Stimulated activated CD4-positive, alpha-beta T cell treated with anti-CD3 and anti-CD28 coated beads, Interleukin-2, amount 100 ng/mL, for 24 hours (primary cell): ENCODE measurements at places on chromosomes 4 and X.

DNA sequence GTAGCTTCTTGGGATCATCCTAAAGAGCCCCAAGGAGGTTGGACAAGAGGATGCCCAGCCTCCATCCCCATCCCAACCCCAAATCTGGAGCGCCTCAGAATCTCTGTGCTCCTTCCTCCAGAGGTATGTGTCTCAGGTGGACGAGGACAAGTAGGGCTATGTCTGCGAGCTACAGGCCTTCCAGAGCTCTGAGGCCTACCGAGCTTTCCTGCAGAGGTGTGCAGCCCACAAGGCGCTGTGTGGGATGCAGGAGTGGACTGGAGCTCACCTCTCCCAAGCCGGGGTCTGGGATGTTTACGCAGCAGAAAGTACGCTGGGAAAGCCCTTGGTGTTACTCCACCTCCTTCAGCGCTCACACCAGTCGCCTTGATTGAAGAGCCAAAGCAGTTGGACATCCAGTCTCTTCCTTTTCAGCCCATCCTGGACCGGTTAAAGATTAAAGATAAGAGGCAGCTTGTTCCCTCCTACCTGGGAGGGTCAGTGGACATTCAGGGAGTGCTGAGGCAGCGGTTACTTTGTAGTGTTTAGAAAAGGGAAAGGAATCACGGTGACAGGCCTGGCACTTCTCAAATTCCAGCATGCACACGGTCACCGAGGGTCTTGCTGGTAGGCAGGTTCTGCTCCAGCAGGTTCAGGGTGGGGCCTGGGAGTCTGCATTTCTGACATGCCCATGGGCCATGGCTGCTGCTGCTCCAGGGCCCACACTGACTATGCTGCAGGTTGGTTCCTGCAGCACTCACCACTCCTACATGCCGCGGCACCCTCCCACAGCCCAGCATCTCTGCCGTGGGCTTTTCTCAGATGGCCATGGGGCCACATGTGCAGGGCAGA lies 29.5 kb upstream of the JAKMIP1 start:
- no peak for DNase-seq

DNA sequence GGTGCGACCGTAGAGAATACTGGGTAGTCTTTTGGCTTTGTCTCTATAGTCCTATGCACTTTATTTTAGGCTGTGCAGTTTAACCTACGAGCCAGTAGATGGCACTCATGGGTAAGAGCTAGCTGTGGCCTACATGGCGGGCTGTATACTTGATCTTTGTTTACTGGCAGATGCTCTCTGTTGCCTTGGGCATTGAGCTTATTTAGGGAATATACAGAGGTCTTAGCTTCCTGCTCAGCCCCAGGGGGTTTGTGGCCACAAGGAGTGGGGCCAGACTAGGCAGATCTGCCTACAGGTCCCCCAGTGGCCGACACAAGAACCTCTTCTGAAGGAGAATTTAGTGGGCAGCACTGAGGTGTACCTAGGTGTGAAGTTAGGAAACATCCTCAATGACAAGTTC lies 227.6 kb upstream of the HDX start:
- DNase-seq: no peak

GRCh38 chrX:73215246-73215645 lies 595 bp upstream of the NAP1L2 start:
- peak; percentile 0 for DNase-seq

DNA sequence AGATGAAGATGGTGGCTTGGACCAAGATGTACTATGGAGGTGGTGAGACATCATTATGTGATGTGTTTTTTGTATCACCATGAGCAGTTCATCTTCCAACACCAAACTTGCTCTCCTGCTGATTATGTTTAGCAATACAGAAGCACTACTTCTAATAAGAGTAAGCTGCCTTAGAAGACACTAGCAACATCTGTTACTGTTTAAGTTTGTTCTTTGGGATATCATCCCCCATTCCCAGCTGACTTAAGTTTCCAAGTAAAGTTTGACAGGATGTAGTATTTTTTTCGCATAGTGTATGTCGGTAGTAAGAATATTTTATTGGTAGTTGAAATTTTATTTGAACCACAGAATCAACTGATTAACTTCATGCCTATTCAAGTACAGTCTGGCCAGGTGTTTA lies 123.5 kb upstream of the BMPR1B start:
- DNase-seq: no peak

DNA sequence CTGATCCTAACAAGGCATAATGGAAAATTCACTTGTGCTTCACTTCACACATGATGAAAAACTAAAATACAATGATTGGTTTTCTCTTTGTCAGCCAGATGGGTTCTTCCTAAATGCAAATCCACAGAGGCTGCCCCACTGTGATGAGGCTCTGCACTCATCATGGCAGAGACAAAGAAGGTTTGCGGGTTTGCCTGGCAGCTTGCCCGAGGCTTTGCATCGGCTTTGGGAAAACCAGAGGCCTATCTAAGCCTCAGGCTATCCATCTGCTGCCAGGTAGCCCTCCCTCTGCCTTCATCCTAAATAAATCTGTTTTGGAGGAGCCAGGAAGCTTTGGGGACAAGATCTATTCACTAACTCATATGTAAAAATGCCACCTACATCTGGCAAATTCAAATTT lies 244.2 kb downstream of the PACRGL start:
- no peak for DNase-seq

- DNase-seq: no peak
These were observed 30.2 kb upstream of the CCNG2 start for GRCh38 chr4:77126809-77127208.
